PC-3 (cell line): ENCODE measurements at places on chromosomes 11 and 22.

- no peak for DNase-seq
Measured at GRCh38 chr22:48098243-48098920, 1335.9 kb downstream of the TBC1D22A start.

DNA sequence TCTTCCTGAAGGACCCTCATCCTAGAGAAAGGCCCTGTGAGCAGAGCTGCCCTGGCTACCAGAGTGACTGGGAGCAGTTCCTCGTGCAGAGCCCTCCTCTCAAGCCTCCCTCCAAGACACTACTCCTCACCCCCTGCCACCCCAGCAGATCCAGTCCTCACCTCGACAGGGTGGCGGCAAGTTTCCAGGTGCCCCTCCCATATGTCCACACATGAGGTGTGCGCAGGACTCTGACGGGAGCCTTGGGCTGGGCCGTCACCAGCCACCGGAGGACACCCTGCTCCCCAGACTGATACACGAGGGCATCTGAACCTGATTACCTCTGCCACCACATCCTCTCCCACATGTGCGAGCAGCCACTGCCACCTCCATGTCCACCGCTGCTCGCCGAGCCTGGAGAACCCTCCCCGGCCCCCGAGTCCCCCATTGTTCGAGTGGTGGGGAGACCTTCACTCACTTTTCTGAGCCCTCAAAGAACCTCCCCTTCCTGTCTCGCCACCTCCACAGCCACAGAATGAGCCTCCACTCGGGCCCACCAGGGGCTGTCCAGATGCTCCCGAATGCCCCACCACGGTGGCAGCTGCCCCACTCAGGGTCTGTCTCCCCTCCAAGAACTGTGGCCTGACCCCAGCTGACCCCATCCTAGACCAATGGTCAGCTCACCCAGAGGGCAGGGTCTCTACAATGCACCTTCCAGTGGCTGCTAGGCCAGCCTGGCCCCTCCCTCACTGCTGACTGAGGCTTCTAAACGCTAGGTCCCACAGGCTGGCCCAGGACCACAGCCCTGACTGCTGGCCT is 62.5 kb downstream of the DGCR2 start:
- no peak for DNase-seq

GRCh38 chr11:74636630-74637184 is 44.3 kb downstream of the POLD3 start:
- peak; percentile 80 for DNase-seq

GRCh38 chr22:25540166-25540907 is 24.1 kb upstream of the GRK3 start:
- no peak for DNase-seq

DNA sequence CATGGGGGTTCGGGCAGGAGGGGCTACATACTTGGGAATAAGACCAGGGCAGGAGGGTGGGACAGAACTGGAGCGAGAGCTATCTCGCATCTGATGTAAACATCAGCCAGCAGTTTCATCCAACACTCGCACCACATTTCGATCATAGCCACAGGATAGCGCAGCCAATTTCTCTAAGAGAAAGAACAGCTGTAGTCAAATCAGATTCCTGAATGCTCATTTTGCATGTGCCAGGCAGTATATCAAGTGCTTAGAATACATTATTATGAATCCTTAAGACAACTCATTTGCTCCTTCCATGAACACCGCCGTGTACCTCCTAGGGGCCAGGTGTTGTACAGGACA is 14.5 kb downstream of the DGCR2 start:
- no peak for DNase-seq

DNA sequence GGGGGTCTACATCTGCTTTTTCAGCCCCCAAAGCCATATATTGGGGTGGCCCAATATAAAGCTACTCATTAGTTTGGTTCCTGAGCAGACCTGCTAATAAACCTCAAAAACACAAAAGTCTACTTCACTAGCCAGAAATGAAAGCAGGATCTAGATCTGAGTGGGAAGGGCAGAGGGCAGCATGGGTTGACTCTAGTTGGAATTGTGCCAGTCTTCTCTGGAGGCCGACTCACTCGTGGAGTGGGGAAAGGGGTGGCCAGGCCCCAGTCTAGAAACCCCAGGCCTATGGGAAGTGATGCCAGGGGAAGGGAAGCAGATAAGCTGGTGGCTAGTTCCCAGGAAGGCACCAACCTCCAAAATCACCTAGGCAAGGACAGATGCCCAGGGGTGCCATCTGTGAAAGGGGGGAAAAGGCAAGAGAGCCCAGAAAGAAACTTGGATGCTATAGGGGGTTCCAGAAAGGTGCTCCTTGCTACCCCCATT is 5.3 kb downstream of the PATZ1 start:
- no peak for DNase-seq

DNA sequence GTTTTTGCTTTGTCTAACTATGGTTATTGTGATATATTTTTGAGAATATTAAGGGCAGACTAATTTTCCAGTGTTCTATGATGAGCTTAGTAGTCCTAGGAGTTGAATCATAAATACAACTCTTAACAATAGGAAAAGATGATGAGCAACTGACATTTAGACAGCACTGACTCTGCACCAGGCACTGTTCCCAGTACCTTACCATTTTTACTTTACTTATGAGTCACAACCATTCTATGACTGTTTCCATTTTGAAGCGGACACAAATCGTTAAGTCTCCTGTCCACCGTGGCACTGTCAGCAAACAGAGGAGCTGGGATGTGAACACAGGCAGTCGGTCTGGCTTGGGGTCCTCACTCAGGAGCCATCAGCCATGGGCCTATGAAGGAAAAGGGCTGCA is 3.4 kb upstream of the SCGB2A2 start:
- DNase-seq: peak; percentile 88

- DNase-seq: no peak
Measured at GRCh38 chr11:62948765-62949320, 27.7 kb upstream of the CHRM1 start.

GRCh38 chr11:112200252-112200651 is 24.9 kb downstream of the BCO2 start:
- DNase-seq: no peak

- no peak for DNase-seq
Measured at GRCh38 chr22:28562324-28562723, 117.3 kb downstream of the TTC28 start.

- no peak for DNase-seq
Measured at GRCh38 chr22:33354928-33355327, 296.7 kb upstream of the SYN3 start.

- DNase-seq: no peak
Measured at GRCh38 chr22:33897448-33897835, 22.8 kb downstream of the LARGE1 start.

GRCh38 chr11:83823461-83824025 is 537.4 kb upstream of the CCDC90B start:
- no peak for DNase-seq

DNA sequence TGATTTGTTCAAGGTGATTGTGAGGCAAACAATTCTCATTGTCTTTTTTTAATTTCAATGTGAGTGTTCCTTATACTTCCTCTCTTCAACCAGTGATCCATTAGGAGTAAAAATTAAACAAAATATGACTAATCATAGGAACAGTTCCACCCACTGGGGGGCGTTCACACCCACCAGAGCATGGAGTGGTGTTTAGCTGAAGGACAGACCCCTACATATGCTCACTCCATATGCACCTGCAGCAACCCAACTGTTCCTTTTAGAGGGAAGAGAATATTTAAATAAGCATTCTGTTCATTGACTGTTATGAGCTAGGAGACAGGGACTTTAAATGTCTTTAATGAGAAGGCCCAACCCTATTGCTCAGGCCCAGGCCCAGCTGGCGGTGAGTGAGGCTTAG is 78.7 kb upstream of the DRD2 start:
- no peak for DNase-seq

- no peak for DNase-seq
Measured at GRCh38 chr22:39677967-39678366, 107.4 kb downstream of the CACNA1I start.

- DNase-seq: no peak
Measured at GRCh38 chr11:93542811-93543229, 371 bp downstream of the SMCO4 start.

- no peak for DNase-seq
Measured at GRCh38 chr11:74427384-74427886, 29.2 kb upstream of the PGM2L1 start.

DNA sequence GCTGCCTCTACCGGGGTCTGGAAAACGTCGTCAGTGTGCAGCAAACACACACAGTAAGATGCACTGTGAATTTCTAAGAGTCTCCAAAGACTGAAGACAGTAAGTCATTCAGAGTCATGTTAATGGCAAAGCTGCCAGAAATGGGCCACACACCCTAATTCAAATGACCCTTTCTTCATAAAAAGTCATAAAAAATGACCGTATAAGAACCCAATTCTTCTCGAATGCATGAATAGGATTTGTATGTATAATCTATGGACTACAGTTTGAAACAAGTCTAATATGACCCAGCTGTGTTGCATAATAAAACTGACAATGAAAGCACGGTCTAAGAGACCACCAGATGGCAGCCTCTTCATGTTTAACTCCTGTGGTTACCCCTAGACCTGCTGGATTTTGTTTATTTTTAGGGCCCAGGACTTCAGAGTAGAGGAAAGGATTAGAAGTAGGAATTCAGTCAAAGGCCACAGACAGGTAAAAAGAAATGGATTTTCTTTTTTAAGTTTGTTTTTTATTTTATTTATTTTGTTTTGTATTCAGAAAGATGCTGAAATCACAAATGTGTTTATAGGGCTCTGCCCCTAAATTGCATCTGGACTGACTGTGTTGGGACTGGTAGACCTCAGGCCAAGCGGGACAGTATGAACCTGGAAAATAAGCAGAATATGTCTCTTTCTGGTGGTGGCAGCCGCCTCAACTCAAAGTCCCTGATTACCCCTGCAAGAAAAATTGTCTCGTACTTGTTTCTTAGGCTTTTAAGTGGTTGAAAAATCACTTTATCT is 32.1 kb upstream of the SLC5A12 start:
- DNase-seq: peak; percentile 53

GRCh38 chr11:86800960-86801272 is 574 bp downstream of the PRSS23 start:
- DNase-seq: no peak

DNA sequence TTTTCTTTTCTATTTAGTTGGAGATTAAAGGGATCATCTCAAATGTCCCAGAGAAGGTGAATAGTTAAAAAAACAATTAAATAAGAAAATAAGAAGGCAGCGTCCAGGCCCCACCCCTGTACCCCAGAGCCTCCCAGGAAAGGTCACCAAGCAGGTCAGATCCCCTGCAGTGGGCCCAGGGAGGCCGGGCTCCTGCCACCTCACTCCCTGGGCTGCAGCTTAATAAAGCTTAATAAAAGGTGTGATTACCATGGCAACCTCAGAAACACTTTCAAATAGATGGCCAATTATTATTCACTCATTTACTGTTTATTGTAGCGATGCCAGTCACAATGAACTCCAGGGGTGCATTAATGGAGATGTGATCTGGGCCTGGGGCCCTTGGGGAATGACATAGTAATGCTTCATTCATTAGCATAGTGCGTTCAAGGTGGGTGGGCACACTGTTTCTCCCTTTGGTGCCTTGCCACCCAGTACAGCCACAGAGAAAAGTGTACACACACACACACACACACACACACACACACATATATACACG is 386.2 kb downstream of the CADM1 start:
- no peak for DNase-seq

DNA sequence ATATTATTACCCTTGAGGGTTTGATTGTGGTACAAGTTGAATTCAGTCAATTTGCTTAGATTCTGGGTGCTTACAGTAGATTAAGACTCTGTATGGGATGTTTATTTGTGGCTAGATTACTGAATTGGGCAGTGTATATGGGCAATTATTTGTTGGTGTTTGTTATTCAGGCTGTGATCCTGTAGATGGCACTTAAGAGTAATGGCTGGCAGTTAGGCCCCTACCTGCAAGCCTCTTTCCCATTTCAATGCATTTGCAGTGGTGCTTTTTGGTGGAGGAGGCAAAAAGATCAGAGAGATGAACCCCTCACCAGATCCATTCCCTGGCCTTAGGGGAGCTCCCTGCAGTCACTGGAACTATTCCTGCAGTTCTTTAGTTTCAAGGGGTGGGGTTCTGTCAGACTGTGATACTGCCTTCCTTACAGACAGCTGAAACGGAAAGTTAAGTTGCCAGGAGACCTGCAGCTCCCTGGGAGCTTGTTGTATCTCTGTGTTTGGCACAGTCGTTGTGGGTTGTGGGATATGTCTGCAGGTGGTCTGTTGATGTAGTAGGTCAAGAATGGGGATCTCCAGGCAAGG is 199.5 kb downstream of the AASDHPPT start:
- DNase-seq: peak; percentile 62

GRCh38 chr22:49670456-49671330 is 157.0 kb downstream of the BRD1 start:
- no peak for DNase-seq

DNA sequence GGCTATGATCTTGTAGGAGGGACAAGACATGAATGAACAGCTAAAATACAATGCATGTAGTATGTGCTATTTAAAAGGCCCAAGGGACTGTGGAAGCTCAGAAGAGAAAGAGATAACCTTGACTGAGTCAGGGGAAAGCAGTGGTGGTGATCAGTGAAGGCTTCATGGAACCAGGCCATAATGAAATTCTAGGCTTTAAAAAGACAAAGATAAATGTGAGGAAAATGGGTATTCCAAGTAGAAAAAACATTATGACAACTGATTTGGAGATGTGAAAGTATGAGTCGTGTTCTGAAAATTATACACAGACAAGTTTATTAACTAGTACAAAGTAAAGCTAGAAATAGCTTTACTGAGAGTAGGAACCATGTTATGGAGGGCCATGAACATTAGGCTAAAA is 189.8 kb downstream of the SOX6 start:
- DNase-seq: no peak

DNA sequence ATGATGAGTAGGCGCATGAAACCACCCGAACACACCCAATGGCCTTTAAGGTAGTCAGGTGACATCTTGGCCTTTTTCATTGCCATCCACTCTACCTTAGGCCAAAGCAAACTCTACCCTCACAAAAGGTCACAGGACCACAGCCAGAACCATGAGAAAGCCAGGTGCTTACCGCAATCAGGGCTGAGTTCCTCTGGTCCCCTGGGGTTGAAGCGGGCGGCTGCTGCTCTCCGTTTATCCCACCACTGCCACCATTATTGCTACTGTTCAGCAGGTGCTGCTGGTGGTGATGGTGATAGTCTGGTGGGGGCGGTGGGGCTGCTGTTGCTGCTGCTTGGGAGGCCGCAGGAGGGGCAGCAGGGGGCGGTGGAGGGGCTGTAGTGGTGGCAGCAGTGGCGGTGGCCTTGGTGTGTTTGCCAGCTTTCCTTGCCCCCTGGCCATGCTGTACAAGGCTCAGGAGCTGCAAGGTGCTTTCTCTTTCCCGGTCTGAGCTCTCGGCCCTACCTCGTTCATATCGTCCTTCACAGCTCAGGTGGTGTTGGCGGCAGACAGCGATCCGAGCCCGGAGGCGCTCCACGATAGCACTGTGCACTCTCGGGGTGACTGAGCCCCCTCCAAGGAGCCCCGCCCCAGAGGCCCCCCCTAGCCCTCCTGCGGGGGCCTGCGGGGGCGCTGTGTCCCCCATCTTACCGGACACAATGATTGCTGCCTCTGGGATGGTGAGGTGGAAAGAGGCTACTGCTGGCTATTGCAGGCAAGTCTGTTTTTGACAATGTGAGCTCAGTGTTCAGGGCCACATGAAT is 1.6 kb downstream of the MAML2 start:
- peak; percentile 52 for DNase-seq
